ENCODE measurements at places on chromosomes 3 and 15. TPM values are rescaled to one million over a fixed set of nuclear protein-coding genes. Genes with fewer than 3 reads are reported as not detected.

Gene HACL1
- 29.9 TPM for polyA plus RNA-seq

Gene NANOGP8
- polyA plus RNA-seq, result not detected

Gene ABHD6
- 8.7 TPM for polyA plus RNA-seq

DNA sequence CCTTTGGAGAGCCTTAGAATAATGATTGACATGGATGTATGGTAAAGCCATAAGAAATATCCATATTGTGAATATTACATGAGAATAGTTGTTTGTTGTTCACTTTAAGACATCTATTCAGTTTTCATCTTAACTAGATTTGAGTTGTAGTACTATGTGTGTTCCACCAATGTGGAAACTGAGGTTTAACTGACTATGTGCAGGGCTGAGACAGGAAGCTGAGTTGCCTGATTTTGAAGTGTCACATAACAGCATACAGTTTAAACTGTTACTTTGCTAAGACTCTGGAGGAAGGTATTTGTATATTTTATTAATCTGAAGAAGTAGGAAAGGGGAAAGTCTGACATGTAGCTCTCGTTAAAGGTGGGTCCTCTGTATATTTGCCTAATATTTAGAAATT, 2.1 kb downstream of the ECT2 start:
- H3K27ac ChIP-seq, result no peak overlapping the region
- peaks cover 3% of the 10 kb centered on the region for H3K27me3 ChIP-seq
- H3K36me3 ChIP-seq, result peaks cover 3% of the 10 kb centered on the region
- peak overlapping the region; percentile 52 for H3K4me3 ChIP-seq

DNA sequence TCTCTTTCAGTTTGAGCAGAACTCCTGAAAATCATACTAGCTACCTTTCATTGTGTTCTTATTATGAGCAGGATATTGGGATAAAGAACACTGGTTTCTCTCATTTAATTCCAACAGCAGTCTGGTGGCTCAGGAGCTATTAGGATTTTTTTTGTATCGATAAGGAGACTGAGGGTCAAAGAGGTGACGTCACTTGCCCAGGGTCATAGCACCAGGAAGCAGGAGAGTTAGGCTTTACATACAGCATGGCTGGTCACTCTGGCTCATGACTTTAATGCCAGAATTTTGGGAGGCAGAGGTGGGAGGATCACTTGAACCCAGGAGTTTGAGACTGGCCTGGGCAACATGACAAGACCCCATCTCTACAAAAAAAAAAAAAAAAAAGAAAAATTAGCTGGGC, 113.6 kb downstream of the ADAMTS9 start:
- H3K4me3 ChIP-seq, result no peak overlapping the region
- no peaks in the 10 kb centered on the region for H3K27me3 ChIP-seq
- no peak overlapping the region for H3K27ac ChIP-seq
- no peaks in the 10 kb centered on the region for H3K36me3 ChIP-seq
- H3K4me1 ChIP-seq, result no peaks in the 10 kb centered on the region

DNA sequence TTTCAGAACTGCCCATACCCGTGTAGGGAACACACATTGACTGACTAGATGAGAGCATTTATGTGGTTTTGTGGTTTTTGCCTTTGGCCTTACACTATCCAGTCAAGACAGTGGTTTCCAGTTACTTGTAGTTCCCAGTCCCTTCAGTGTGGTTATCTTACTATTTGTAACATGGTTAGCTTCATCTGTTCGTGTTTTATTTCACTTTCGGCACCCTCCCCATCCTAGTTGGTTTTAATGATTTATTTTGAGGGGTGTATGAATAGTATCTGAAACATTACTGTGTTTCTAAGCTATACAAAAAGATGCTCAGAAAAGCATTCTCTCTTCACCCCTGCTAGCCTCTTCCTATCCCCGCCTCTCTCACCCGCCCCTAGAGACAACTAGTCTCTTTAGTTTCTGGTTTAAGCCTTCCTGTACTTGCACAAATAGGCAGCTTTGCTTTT, 14.1 kb downstream of the LYSMD4 start:
- DNase-seq, result no peak
- H3K4me3 ChIP-seq, result peak overlapping the region; percentile 47
- peaks cover 42% of the 10 kb centered on the region for H3K4me1 ChIP-seq
- peaks cover 5% of the 10 kb centered on the region for H3K36me3 ChIP-seq
- no peak overlapping the region for H3K27ac ChIP-seq

DNA sequence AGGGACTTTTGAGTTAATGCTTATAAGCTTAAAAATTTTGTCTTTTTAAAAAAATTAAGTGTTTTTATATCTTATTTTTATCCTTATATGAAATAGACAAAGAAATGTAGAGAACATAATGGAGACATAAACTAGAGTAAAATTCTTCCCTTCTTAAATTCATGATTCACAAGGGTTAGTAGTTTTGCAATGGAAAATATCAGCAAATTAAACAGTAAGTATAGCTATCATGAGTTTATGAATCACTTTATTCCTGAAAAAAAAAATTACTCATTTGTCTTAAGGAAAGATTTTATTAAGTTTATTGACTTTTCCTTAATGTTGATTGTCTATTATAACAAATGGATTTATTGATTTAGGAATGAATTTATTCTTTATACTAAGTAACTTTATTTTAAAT, 4.3 kb downstream of the ATP6V1A start:
- H3K27ac ChIP-seq, result no peak overlapping the region
- H3K27me3 ChIP-seq, result peaks cover 8% of the 10 kb centered on the region
- DNase-seq, result no peak
- H3K36me3 ChIP-seq, result no peaks in the 10 kb centered on the region
- no peak overlapping the region for H3K4me3 ChIP-seq

Data from immature natural killer cell (primary cell).